ENCODE measurements at places on chromosomes 4 and X.

- DNase-seq = no peak
Measured at GRCh38 chr4:85669204-85669603, 194.3 kb downstream of the ARHGAP24 start.

DNA sequence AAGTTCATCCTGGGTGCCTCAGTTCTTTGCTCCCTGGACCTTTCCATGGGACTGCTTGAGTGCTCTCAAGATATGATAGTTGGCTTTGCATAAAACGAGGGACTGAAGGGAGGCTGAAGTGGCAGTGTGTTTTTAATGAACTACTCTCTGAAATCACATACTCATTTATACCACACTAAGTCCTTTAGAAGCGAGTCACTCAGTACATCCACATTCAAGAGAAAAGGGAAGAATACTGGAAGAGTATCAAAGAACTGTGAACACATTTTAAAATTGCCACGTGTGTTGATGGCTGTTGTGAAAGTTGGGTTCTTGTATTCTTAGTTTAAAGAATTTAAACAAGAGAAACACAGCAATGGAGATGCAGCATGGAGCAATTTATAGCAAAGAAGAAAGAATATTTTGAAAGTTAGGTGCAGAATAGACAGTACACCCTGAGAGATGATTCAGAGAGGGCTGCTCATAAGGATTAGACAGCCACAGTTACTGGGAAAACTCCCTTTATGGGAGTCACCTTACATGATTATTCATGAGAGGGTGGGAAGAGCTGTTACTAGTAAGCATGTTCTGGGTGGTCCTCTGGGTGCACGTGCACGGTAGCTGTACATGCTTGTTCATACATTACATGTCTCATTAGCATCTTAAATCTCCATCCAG lies 380.7 kb downstream of the ADGRL3 start:
- no peak for DNase-seq

GRCh38 chrX:86724277-86724676 lies 576.0 kb downstream of the DACH2 start:
- DNase-seq = no peak

GRCh38 chr4:3527914-3528876 lies 4.0 kb downstream of the LRPAP1 start:
- DNase-seq = no peak

- no peak for DNase-seq
Measured at GRCh38 chrX:55029291-55029690, 1.5 kb downstream of the ALAS2 start.

DNA sequence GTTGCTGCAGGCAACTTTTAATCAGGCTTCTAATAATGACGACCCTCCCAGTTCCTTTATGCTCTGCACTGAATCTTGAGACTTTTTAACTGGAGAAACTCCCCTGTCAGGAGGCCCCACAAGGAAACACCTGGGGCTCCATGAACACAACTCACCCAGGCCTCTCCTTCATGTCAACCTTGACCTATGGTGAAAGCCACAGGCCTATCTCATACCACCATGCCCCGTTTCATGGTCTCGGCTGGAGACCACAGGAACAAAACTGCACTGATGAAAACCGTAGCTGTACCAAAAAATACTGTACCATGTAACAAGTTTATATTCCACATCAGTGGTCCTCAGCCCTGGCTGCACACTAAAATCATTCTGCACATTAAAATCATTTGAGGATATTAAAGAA lies 57.0 kb downstream of the ZNF827 start:
- DNase-seq = no peak

DNA sequence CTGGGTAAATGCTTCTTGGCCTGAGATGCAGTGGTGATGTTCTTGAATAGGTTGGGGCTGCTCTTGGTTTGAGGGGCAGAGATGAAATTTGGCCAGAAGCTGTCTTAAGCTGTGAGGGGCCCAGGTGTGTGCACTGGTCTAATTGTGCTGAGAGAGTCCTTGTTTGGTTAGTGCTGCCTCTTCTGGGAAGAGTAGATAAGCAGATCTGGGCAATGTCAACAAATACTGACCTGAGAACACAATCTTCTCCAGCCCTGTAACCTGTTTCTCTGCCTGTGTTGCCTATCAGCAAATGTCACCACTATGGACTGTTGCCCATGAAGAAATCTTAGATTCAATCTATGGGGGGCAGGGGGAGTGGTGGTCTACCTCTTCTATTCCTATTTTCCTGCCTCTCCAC lies 17.2 kb upstream of the USP27X start:
- no peak for DNase-seq

DNA sequence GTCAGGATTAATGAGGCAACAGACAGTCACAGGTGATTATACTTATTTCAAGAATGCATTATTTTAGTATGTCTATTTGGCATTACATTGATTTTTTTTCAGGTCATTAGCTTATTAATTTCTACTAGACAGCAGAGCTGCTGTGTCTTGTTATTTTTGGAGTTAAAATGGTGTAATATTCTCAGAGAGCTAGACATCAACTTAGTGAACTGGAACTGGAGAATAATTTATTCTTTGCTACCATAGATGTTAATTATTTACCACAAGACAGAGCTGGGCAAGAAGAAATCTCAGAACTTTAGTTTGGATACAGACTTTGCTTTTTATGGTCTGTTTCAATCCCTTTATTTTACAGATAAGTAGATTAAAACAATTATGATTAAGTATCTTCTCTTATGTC lies 10.2 kb upstream of the HPGD start:
- no peak for DNase-seq

Data from activated T-cell treated with anti-CD3 and anti-CD28 coated beads, Interleukin-2, amount 50 U/mL, for 24 hours (primary cell).